ENCODE measurements at places on chromosomes 5 and 9. TPM values are rescaled to one million over a fixed set of nuclear protein-coding genes. Genes with fewer than 3 reads are reported as not detected.

GRCh38 chr9:90795871-90796317 lies 5.7 kb upstream of the SYK start:
- DNase-seq = no peak

DNA sequence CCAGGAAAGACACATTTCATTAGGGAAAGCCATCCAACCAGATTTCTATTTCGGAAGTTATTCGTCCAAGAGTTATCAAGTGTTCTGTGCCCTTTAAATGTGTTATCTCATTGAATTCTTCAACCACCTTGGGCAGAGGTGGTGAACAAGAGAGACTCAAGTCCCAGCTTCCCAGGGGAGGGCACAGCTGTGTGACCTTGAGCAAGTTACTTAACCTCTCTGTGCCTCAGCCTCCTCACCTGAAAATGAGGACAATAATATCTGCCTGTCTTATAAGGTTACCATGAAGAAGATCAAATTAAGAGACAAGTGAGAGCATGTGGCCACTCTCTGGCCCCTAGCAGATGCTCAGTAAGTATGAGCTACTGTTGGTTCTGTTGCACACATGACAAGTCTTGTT lies 37.4 kb downstream of the WHRN start:
- DNase-seq = no peak

GRCh38 chr5:151703227-151703626 lies 16.5 kb upstream of the SPARC start:
- no peak for DNase-seq

GRCh38 chr5:142683881-142684505 lies 1.9 kb downstream of the FGF1 start:
- no peak for DNase-seq

NUP214 gene
- polyA plus RNA-seq = 63.0 TPM

ZMYND19 gene
- polyA plus RNA-seq = 23.9 TPM
